Stimulated activated CD4-positive, alpha-beta T cell treated with anti-CD3 and anti-CD28 coated beads, Interleukin-4, amount 100 ng/mL, for 4 hours (primary cell): ENCODE measurements at places on chromosomes 13 and 19.
A peak's percentile ranks its signal among the peaks of the same experiment; 100 is the strongest.

DNA sequence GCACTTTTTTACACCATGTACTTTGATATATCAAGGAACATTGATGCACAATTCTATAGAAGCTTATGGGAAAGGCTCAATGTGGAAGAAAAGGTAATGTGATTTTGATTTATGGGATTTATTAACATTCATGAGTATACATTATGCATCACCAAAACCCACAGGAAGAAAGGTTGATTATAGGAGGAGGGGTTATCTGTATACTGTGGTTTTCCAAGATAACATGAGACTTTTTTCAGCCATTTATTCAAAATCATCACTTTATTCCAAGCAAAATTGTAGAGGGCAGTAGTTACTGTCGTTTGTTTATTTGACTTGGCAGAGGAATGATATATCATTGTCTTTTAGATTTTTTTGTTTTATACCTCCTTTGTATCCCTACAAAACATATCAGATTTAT is 54.9 kb downstream of the WDFY2 start:
- no peak for DNase-seq

GRCh38 chr13:113283904-113284303 is 13.1 kb upstream of the LAMP1 start:
- no peak for DNase-seq

DNA sequence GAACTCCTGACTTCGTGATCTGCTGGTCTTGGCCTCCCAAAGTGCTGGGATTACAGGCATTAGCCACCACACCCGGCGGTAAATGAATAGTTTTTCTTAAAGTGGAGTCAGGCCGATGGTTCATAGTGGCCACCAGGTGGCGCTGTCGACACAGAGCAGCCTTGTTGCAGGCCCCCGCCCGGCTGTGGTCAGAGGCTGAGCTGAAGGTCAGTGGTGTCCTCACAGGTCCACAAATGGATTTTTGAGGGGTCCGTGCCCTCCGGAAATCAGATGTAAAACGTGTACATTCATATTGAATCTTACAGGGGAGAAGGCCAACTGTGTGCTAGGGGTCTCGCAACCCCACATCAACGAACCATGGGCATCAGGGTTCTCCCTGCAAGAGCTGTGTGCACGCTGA is 13.4 kb upstream of the WDR18 start:
- no peak for DNase-seq

GRCh38 chr19:14843578-14843977 is 5.1 kb downstream of the OR7A10 start:
- no peak for DNase-seq

DNA sequence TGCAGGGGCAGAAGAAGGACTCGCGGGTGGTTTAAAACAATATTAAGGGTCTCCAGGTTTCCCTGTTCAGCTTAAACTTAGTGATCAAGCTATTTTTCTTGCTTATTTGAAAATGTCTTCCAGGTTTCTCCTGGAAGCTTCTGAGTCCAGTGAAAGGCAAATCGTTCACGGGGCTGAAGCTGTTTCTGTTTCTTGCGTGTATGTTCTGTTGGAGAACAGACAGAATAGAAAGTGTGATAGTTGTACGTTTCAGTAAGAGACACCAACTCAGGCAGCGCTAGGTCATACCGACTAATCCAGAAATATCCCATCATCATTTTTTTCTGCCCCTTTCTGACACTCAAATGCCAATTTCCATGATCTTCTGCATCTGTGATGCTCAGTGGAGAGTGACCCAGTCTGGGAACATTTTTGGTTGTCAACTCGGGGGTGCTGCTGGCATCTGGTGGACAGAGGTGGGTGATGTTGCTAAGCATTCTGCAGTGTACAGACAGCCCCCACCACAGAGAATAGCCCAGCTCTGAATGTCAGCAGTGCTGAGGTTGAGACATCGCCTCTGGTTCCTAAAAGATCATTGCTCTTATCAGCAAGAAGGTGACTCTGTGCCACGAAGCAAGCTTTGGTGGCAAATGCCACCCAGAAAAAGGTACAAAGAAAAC is 4.3 kb downstream of the KLF2 start:
- no peak for DNase-seq

GRCh38 chr13:76853481-76853880 is 32.7 kb downstream of the KCTD12 start:
- no peak for DNase-seq

DNA sequence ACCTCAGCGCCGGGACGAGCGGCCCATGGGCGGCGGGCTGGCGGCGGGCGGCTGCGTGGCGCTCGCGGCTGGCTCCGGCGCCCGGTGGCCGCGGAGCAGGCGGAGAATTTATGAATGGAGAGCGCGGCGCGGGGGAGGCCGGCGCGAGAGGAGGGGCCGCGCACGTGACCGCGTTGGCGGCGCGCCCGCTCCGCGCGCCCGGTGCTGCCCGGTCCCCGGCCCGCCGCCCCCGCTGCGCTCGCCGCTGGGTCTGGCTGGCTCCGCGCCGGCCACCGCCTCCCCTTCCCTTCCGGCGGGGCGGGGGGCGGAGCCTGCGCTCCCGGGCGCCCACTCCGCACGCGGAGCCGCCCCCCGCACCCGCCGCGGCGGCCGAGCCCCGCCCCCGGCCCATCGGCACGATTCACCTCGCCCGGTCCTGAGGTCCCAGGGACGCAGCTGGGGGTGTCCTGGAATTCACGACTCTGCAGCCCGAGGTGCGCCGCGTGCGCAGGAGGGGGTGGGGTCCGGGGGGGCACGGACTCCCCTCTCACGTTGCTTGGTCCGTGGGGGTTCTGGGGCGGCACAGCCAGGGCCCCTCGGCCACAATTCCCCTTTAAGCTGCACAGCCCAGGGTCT is at the start of gene CBARP:
Gene CBARP, minus strand, starts transcription at position 252 of the 615 bp plus-strand sequence. CDS start 1,905 bp downstream, outside the sequence.
- DNase-seq = peak; percentile 47

GRCh38 chr13:52022356-52022755 is 2.1 kb upstream of the UTP14C start:
- no peak for DNase-seq

DNA sequence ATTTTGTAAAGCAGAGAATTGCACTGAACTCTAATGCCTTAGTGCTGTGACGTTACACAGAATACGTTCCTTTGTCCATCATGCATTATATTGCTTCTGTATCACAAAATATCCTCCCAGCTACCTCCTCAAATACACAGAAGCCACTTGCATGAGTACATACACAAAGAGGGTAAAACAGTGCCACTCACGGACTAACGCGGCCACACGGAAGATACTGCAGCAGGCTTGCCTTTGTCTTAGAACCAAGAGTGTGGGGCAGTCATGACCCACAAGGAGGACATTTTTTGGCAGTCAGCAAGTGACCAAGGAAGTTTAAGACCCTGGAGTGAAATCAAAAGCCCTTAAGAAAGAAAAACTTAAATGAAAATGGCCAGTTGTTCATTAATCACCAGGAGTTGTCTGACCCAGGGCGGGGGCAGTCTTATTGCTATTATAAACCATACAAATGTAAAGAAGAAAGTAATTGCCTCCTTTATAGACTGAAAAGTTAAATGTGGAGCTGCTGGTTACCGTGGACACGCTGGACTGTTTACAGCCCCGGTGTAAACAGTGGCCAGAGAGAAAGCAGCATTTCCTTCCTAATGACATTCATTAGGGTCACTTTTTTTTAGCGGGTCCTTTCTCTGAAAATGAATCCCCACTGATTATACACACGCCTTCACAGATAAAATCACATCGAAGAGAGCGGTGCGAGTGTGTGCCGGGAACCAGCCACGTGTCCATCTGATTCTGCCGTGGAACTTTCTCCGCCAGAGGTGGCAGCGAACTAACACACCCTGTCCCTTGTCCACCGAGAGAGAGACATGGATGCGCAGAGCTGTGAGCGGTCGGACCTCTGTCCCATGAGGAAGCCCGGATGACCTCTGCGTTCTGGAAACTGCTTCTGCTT is 66.8 kb downstream of the SOX1 start:
- no peak for DNase-seq

DNA sequence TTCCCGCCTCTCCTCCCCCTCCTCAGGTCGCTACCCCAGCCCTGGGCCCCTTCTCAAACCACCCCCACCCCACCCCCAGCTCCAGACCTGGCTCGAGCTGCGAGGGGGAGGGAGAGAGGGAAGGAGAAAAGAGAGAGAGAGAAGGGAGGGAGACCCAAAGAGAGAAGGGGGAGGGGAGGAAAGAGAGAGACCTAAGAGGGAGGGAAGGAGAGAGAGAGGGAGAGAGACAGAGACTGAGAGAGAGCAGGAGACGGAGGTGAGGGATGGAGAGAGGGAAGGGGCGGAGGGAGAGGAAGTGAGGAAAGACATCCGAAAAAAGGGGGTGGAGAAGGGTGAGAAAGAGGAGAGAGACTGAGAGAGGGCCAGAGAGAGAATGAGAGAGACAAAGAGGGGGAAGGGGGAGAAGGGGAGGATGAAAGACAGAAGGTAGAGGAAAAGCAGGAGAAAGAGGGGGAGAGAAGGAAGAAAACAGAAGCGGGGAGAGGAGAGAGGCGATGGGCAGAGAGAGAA is 2.0 kb upstream of the SPACA6 start:
- peak; percentile 12 for DNase-seq

- DNase-seq = no peak
Observed at GRCh38 chr13:27665333-27665732, 43.6 kb downstream of the POLR1D start.

- DNase-seq = no peak
Observed at GRCh38 chr19:32489971-32490370, 84.4 kb downstream of the DPY19L3 start.

- no peak for DNase-seq
Observed at GRCh38 chr19:21612403-21612872, 107.0 kb downstream of the ZNF429 start.

GRCh38 chr19:12984683-12985048 is 10.6 kb upstream of the NFIX start:
- DNase-seq = no peak

DNA sequence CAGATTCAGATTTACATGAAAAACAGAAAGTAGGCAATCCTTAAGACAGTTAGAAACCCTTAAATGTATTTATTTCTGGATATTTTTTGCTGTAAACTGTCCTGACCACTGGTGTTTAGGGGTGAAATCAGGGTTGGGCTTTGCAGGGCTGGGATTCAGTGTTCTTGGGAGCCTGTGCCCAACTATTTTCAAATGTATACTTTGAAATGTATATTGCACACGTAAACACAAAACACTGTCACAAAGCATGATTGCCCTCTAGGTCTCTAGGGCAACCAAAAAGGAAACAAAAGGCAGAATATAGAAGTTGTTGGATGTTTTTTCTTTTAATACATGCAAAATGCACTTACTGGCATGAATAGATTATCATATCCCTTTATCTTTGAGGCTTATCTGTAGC is 1185.4 kb downstream of the DIAPH3 start:
- no peak for DNase-seq

DNA sequence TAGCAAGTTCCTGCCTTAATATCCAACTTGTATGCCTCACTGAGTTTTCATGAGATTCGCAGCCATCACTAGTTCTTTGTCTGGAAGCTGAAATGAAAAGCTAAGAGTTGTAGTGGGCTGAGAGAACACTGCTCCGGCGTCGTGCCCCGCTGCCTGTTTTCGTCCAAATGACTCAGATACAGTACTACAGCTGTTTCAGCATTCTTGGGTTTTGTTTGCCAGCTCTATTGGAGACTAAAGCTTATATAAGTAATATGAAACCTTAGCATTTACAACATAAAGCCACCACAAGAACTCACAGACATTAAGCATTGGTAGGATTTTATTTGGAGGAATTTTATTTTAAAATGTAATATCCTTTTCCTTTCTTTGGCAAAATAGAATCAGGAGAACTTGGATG is 299.7 kb downstream of the DLEU7 start:
- DNase-seq = no peak

DNA sequence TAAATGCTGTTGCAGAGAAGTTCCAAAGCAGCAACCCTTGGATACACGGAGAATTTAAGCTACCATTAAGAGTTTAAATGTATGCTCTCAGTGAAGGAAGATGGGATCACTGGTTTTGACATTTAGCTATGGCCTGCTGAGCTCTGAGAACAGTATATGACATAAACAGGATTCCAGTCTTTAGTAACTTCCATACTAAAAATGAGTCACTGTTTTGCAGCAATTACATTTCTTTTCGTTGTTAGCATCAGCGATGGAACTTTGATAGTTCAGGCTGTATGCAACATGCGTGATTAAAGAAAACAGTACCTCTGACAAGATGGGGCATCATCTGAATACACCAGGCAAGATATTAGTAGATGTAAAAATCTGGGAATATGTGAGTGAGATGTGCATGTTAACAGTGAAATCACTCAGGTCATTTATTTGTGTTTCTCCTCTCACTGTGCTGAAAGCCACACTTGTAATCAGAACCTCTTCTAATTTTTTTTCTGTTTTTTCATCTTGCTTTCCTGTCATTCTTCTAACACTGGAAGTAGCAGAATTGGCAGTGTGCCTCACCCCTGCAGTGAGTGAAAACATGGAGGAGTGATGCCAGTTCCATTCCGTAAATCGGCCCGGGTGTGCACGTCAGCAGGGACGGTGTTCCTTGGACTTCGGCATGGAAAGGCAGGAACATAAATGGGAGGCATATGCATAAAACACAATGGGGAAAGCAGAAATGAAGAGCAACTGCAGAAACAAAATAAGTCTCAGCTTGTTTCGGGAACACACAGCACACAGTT is 361.5 kb downstream of the OXGR1 start:
- DNase-seq = no peak

DNA sequence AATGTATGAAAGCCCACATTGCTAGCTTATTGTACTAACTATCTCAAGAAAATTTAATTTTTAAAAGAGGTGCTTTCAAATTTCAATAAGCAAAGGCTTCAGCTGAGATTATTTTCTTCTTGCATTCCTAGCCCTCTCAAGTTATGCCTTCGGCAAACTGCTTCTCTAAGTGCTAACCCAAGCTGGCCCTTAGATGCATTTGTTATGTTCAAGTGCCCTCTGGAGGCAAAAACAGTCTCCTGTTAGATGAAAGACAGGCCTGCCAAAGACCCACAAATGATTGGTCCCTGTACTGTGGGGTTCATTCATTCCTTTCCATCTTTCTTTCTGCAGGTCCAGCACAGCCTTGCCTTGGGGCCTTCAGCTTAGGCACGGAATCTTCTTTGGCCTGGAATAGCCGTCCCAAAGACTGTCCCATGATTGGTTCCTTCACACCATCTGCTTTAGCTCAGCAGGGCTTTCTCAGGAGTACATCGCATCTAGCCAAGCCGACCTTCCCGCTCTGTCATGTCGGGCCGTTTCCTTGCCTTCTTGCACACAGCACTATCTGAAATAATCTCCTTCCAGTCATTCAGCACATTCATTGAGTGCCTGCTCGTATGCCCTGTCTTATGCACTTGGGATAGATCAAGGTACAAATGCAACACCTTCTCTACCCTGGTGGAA is 26.4 kb upstream of the TPTE2 start:
- no peak for DNase-seq

DNA sequence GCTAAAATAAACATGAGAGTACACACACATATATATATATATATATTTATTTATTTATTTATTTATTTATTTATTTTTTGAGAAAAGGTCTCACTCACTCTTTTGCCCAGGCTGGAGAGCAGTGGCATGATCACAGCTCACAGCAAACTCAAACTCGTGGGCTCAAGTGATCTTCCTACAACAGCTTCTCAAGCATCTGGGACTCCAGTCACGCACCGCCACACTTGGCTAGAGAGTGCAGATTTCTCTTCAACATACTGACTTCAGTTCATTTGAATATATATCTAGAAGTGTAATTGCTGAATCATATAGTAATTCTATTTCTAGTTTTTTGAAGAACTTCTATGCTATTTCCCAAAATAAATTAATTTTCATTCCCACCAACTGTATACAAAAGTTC is 1711.8 kb downstream of the SLITRK5 start:
- no peak for DNase-seq
